Gastrocnemius medialis (tissue), 4 donors: ENCODE measurements at places on chromosomes 16 and 17.

- DNase-seq: no peak
These were observed 193.5 kb downstream of the ZFHX3 start for GRCh38 chr16:72854267-72854959.

DNA sequence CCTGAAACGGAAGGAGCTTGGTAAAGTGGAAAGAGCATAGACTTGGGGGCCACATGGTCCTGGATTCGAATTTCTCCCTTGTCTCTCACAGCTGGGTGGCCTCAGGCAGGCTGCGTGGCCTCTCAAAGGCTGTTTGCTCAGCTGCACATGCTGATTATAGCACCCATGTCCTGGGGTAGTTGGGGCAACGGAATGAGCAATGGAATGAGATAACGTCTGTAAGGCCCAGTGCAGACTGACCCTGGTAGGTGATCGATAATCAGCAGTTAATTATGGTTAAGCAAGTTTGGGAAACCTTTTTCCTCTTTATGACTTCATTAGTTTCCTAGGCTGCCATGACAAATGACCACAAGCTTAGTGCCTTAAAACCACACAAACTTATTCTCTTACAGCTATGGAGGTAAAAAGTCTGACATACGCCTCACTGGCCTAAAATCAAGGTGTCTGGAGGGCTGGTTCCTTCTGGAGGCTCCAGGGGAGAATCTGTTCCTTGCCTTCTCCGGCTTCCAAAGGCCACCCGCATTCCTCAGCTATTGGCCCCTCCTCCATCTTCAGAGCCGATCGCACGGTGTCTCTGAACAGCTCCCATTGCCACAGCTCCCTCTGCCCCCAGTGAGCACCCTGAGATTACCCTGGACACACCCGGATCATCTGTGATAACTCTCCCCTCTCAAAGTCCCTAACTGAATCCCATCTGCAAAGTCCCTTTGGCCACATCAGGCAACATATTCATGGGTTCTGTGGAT is 294.9 kb upstream of the FOXF1 start:
- DNase-seq: no peak

GRCh38 chr16:30553393-30553899 is 4.7 kb downstream of the ZNF764 start:
- DNase-seq: no peak

- DNase-seq: no peak
These were observed 123.8 kb downstream of the RAB11FIP4 start for GRCh38 chr17:31515267-31515666.

GRCh38 chr16:50842013-50842505 is 100.2 kb downstream of the CYLD start:
- no peak for DNase-seq

GRCh38 chr17:50889528-50890118 is 23.5 kb upstream of the TOB1 start:
- no peak for DNase-seq

DNA sequence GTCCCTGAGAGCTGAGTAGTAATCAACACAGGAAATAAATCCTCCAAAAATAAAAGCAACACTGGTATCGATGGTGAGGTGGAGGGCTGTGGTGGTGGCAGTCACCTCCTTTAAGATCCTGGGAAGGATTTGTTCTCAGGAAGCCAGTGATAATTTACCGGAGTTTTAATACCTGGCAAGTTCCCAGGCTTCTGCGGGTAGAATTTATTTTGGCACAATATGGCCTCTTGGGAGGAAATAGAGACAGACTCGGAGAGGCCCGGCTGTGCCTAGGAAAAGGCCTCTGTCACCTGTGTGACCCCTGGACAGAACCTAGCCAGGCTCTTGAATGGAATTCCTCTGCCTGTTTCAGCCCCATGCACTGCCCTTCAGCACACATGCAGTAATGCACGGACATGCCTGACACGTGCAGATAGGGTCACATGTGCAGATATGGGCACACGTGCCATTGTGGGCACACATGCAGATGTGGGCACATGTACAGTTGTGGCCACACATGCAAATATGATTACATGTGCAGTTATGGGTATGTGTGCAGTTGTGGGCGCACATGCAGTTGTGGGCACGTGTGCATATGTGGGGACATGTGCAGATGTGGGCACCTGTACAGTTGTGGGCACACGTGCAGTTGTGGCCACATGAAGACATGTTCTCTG is 33.5 kb downstream of the MGAT5B start:
- DNase-seq: no peak

GRCh38 chr17:16190703-16191360 is 24.5 kb downstream of the NCOR1 start:
- DNase-seq: no peak

- DNase-seq: no peak
These were observed 82.3 kb downstream of the SSH2 start for GRCh38 chr17:29847527-29848400.

- DNase-seq: no peak
These were observed 33.2 kb upstream of the C1QL1 start for GRCh38 chr17:45001310-45001709.

DNA sequence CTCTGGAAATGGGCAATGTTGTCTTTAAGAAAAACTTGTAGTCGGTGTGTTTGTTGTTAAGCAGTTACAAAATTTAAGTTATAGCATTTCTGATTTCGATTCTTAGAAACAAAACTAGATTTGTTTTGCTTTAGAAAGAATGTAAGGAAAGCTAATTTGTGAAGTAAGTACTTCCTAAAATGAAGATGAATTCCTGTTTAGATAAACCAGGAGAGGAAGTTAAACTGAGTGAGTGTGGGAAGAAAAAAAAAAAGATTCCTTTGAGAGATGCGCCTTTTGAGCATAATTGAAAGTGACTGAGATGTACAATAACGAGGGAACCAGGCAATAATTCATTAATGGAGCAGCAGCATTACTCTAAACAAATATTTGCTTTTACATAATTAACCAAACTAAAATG is 52.4 kb upstream of the ALOX12 start:
- no peak for DNase-seq
